ENCODE measurements at places on chromosomes 11 and 22. TPM values are rescaled to one million over a fixed set of nuclear protein-coding genes. Genes with fewer than 3 reads are reported as not detected.

FAM180B gene
- total RNA-seq: not detected

MMP11 gene
- total RNA-seq: 7.1 TPM

ROBO4 gene
- total RNA-seq: 23.4 TPM

APOL6 gene
- 7.7 TPM for total RNA-seq

MICAL2 gene
- total RNA-seq: 85.3 TPM

KRTAP5-7 gene
- total RNA-seq: not detected

IRF7 gene
- 12.5 TPM for total RNA-seq

ALDH3B1 gene
- 60.2 TPM for total RNA-seq

SLC22A25 gene
- total RNA-seq: not detected

ROM1 gene
- total RNA-seq: 8.9 TPM

TESMIN gene
- total RNA-seq: not detected

LINC01488 gene
- total RNA-seq: not detected

SMIM35 gene
- total RNA-seq: not detected

MRGPRX3 gene
- total RNA-seq: not detected

All from LHCN-M2 (cell line).